ENCODE measurements at places on chromosomes 1 and 21.

GRCh38 chr1:43284546-43285110 is 753 bp downstream of the C1orf210 start:
- no peak for DNase-seq

- no peak for DNase-seq
Observed at GRCh38 chr21:35438643-35439404, 389.7 kb upstream of the RUNX1 start.

DNA sequence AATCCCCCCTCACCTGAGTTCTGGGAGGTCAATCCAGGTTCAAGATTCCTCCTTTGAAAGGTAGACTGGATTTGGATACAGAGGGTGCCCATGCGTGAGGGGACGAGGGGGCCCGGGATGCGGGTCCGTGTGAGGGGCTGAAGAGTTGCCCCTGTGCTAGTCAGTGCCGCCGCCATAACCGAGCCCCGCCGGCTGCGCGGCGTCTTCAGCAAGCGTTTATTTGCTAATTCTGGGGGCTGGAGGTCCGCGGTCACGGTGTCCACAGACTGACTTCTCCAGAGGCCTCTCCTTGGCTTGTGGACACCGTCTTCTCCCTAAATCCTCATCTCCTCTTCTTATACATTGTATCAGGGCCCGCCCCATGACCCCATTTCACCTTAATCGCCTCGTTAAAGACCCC is 20.9 kb upstream of the SAMD11 start:
- no peak for DNase-seq

- no peak for DNase-seq
Observed at GRCh38 chr1:158516966-158517365, 37.2 kb downstream of the OR6Y1 start.

DNA sequence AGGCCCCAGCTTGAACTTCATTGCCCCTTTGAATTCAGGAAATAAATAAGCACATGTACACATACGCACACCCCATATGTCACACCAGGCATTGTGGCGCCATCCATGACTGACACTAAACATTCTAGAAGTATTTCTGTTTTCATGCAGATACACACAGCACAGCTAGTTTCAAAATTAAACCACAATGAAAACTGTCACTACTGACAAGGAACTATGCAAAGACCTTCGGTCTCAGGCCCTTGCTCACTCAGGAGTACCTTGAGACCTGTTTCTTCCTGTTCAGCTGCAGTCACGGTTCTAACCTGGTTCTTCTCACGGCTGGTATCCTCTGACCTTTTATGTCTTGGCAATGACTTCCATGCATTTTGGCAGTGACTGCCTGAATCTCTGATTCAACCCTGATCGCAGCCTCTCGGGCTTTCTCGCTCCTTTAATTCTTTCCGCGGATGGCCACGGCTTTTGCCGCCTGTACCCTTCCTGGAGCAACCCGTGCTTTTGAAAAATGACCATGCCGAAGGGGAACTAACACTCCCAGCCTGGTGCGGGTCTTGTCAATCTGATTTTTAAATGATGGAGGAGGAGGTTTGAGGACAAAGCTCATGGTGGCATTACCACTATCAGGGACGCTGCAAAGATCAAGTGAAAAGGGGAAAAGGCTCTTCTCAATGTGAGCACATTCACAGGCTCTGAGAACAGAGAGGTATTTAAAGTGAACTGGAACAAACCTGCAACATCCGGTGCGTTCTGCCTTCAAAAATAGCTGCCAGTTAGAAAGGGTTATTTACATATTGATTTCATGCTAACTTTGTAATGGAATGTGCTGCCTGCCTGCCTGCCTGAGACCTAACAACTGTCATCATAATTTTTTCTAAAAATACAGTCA is 384.6 kb downstream of the RRAGC start:
- DNase-seq, result no peak

- DNase-seq, result no peak
Observed at GRCh38 chr1:107124694-107125093, 16.1 kb upstream of the NTNG1 start.

GRCh38 chr1:44030605-44031251 is 534 bp downstream of the SLC6A9 start:
- no peak for DNase-seq

- no peak for DNase-seq
Observed at GRCh38 chr1:152107031-152107983, 7.9 kb downstream of the TCHH start.

- DNase-seq, result no peak
Observed at GRCh38 chr1:106548726-106549125, 507.7 kb upstream of the PRMT6 start.

- no peak for DNase-seq
Observed at GRCh38 chr1:24980836-24981630, 51.0 kb upstream of the RUNX3 start.

GRCh38 chr1:52028328-52028727 is 5.3 kb downstream of the KTI12 start:
- DNase-seq, result no peak

DNA sequence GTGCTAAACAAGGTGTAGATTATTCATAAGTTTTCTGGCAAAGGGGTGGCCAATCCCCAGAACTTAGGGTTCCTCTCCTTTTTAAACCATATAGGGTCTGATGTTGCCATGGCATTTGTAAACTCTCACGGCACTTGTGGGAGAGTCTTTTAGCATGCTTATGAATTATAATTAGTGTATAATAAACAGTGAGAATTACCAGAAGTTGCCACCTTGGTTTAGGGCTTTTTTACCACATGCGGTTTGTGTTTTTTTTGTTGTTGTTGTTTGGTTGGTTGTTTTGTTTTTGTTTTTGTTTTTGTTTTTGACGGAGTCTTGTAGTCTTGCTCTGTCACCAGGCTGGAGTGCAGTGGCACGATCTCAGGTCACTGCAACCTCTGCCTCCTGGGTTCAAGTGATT is 8.9 kb upstream of the LAX1 start:
- no peak for DNase-seq

- DNase-seq, result no peak
Observed at GRCh38 chr1:18670121-18670867, 39.6 kb downstream of the PAX7 start.

- DNase-seq, result no peak
Observed at GRCh38 chr21:45644041-45644906, 749 bp downstream of the PCBP3 start.

DNA sequence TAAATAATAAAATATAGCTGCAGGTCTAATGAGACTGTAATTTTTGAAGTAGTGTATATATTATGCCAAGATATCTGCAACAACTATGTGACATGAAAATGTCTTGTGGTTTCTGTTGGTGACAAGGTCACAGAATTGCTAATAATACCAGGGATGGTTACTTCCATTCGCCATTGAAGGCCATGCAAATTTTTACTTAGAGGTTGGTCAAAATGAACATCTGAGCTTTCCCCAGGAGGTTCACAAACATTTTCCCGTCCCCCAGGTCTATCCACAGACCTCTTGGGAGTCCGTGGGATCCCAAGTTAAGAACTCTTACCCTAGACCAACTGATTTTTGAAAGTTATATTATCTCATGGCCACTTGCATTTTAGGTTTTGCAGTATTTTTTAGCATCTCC is 62.7 kb downstream of the BCL9 start:
- no peak for DNase-seq

GRCh38 chr1:200771625-200772555 is 33.2 kb downstream of the CAMSAP2 start:
- DNase-seq, result no peak

GRCh38 chr1:100073531-100073930 is 59.2 kb downstream of the SASS6 start:
- no peak for DNase-seq

- no peak for DNase-seq
Observed at GRCh38 chr1:114927401-114927800, 72.7 kb downstream of the SYCP1 start.

DNA sequence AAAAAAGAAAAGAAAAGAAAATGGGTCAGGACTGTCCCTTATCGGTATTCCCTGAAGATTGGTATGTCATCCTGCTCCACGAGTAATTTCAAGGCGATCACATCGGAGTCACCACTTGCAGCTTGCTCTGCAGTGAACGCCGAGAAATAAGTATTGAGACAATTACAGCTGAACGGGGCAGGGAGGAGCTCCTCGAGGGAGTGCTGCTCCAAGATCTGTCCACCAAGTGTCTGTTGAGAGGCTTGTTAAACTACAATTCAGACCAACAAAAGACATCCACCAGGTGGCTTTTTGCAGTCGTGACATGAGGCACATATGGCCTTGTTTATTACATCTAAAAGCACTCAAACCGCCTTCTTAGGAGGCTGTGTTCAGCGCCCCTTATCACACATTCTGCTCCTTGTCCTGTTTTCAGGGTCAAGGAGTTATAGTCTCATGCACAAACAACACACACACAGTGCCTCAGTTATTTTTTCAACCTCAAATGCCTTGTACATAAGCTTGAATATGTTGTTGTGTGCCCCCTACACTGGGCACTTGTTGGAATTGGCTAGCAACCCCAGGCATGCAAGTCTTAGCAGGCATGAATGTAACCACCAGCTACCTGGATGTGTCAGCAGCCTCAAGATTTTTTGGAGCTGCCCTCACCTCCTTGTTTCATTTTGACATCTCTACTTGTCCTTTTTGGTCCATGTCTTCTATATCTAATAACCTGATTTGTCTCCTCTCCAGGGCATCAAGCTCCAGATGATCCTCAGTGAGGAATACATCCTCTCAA is 13.0 kb upstream of the CD48 start:
- no peak for DNase-seq

DNA sequence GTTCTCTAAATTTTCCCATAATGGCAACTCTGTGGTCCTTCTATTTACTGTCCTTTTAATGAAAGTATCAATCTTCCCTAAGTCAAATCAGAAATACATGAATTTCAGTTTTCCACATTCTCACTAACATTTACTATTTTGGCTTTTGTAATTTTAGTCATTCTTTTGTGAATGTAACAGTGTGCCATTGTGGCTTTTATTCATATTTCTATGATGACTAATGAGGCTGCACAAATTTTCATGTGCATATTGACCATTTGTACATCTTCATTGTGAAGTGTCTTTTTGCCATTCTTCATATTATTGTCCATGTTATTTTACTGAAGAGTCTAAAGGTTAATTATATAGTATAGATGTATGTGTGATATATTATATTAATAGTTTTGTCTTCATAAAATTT is 431.0 kb upstream of the BRINP3 start:
- DNase-seq, result no peak

- no peak for DNase-seq
Observed at GRCh38 chr1:96887501-96887900, 165.9 kb downstream of the PTBP2 start.

DNA sequence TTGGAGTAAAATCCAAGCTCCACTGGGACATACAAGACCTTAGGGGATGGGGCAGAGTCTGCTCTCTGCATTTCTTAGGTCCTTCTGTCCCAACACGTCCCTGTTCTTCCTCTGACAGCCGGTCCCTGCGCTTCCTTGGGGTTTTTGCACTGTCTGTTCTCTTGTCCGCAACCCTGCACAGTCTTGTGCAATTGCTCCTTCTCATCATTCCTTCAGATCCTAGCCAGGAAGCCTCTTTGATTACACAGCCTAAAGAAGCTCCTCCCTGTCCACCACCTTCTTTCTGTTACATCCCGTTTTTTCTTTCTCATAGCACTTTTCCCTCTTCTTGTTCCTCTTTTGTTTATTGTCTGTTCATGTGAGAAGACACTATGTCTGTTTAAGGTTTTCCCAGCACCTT is 19.9 kb downstream of the ACOT11 start:
- no peak for DNase-seq

DNA sequence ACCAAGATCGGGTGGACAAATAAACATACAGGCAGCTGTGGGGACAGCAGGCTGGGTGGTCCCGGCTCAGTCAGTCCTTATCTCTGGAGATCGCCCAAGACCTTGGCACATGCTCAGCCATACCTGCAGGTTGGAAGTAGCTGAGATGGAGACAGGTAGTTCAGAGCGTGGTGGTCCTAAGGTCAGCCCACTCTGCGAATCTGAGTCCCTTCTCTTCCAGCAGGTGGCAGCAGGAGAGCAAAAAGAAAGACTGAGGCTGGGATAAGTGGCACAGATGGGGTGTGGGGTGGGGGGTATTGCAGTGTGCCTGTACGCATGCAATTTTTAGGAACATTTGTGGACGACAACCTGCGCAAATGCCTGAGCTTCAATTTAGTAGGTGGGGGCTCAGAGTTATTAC is 104.9 kb downstream of the TENT5C start:
- no peak for DNase-seq

DNA sequence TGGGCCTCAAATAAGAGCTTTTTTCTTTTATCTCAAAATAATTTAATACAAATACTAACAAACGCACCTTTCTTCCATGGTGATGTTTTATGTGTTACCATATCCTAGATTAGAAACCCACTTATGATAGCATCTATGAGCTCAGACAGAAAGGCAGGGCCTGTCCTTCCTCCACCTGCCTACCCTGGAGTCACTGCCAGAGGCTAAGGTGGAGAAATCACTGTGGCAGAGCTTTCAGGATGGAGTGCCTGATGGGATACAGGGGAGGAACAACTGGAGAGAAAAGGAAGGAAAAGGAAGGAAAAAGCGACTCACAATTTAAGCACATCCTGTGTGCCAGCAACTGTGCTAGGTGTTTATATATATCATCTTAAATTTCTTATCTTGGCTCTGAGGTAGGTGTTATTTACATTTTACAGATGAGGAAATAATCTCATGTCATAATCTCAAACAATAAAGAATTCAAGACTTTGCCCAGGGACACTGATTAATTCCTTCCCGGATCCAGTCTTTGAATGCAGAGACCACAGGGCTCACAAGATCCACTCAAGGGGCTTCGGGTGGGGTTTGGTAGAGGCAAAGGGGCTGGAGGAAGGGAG is 45.4 kb downstream of the RCAN1 start:
- no peak for DNase-seq

DNA sequence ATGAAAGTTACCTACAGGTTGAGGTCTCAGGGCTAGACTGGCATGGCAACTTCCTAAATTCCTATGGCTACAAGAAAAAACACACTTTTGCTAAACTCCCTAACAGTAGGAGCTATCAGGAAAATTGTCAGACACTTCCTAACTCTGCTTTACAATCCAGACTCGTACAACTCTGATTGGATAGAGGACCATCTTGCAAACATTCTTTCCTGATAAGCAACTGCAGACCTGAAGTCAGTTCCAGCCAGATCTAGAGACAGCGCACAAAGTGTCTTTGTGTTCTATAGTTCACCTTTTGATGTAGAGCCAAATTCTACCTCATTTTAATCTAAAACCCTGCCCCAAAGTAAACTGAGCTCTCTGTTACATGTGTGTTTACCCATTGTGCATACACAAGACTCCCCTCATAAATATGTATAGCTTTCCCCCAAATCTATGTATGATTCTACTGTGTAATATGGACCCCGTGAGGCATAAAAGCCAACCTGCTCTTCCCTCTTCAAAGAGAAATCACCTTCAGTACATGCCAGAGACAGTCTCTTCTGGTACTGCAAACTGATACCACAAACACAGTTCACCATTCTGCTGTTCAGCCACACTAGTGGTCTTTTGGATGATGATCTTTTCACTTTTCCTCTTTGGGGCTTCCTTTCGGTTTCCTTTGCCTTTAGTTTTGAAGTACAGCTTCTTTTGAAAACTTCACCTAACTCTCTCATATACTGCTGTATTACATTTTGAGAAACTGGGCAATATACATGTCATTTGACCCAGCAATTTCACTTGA is 21.7 kb downstream of the ZP4 start:
- DNase-seq, result no peak

GRCh38 chr1:209431813-209432442 is 151.6 kb upstream of the CAMK1G start:
- DNase-seq, result no peak

All from iPS DF 6.9 (cell line).